Hematopoietic multipotent progenitor cell treated with erythropoietin and hydrocortisone succinate and interleukin-3 and kit ligand, for 15 days (in vitro differentiated cells): ENCODE measurements at places on chromosomes 7 and 10.

GRCh38 chr7:65798111-65799075 lies 74.5 kb upstream of the VKORC1L1 start:
- no peak for DNase-seq

DNA sequence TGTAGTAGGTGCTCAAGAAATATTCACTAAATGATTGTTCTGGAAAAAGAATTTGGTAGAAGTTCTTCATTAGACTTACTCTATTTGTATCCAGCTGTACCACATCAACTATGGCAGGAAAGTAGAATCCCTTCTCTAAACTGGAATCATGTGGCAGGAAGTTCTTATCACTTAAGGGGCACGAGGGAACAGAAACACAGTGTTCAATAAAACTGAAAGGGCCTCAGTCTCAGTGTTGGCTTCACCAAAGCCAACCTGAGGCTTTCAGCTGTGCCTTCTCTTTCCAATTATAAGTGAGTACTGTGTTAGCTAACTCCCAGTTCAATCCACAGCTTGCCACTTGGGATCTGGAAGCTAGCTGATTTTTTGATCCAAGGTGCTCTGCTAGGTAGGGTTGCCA lies 257.6 kb upstream of the LRGUK start:
- no peak for DNase-seq

DNA sequence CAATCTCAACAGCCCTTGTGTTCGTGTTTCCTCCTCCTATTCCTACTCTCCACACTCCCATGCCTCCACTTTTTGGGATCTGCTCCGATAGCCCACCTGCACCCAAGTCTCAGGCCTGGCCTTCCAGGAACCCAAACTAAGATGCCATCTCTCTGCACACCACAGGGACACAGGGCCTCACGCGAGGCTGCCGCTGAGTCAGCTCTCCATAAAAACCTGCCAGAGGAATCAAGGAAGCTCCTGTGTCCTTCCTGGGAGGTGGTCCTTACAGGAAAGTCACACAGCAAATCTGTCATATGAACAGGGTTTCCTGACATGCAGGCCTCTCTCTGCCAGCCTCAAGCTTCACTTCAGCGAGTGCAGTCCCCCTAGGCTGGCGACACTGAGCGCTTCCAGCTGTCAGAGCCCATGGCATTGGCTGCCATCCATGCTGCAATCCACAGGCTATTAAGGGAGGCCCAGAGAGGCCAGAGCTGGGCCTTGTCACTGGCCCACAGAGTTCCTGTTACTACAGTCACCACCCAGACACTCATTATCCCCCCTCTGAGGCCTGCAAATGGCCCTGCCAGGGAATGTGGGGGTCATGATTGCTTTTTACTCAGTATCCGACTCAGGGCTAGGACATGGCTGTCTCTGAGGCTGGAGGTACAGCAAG lies 151.4 kb downstream of the OAT start:
- DNase-seq = no peak

DNA sequence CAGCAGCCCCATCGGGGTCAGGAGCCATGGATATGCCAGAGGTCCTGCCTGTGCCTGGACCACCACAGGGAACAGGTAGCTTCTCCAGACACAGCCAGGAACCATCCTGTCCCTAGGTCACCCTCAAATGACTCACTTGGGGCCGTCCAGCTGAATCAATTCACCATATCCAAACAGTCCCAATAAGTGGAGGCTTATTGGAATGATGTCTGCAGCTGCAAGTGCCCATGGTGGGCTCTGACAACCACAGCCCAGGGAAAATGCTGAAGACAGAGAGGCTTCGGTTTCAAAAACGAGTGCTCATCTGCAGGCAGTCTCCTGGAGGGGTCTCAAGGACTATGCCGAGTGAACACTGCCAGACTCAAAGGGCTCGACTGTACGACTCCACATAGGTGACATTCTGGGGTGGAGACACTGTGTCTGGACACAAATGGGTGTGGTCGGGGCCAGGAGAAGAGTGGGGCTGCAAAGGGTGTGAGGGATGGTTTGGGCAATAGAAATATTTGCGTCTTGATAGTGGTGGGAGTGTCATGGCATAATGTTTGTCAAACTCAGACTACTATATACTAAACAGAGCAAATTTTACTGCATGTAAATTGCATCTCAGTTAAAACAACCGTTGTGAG lies 204.8 kb downstream of the TNS3 start:
- no peak for DNase-seq

- DNase-seq = no peak
Measured at GRCh38 chr7:131357282-131357880, 29.7 kb downstream of the MKLN1 start.

DNA sequence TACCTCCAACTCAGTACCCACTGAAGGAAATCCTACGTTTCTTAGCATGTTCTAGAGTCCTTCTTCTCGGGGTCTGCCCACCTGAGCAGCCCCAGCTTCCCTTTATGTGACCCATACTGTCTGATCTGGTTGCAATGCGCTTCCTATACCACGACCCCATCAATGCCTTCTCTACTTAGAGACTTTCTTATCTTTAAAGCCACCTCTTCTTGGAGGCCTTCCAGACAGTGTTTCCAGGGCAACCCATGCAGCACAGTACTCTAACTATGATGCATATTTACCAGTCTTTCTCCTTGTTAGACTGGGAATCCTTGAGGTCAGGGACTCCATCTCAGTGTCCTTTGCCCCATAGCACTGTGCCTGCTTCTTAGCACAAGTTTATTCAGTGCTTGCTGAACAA lies 54.5 kb upstream of the SLF2 start:
- DNase-seq = no peak

- DNase-seq = no peak
Measured at GRCh38 chr7:45230611-45231165, 73.1 kb downstream of the RAMP3 start.

GRCh38 chr7:139023076-139023475 lies 12.8 kb downstream of the ZC3HAV1L start:
- DNase-seq = no peak

GRCh38 chr10:18463673-18464211 lies 187.6 kb downstream of the NSUN6 start:
- DNase-seq = no peak

DNA sequence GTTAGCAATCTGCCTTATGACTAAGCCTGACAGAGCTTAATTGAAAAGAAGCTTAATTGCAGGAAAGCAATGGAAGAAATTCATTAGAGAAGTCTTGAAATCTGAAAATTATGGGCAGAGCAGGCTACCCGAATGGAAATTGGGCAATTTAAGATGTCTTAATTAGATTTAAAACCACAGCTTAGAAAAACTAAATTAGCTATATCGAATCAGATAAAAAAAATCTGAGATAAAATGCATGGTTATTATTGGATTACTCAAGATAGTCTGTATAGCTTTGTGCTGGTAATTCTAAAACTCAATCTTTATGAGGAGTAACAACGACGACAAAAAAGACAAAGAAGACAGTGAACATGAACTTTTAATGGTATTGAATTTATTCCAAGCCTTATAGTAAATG lies 248.1 kb upstream of the LRRN3 start:
- DNase-seq = no peak

DNA sequence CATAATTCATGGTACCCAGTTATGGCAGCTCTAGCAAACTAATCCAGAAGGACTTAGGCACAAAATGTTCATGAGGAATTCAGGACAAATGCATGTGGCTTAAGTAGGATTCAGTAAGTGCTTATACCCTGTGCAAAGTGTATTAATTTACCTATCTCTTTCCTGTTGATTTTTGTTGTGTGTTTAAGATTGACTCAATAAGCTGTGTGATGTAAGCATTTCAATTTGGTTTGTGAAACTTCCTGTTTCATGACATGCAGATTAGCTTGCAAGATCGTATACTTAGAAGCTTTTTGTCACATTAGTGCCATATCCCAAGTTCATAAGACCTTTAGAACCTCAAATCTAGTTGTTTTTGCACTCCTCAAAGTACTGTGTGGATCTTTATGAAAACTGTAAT lies 416.7 kb downstream of the ARL4A start:
- no peak for DNase-seq

- DNase-seq = no peak
Measured at GRCh38 chr10:124240839-124241291, 147.5 kb upstream of the CHST15 start.
